Naive thymus-derived CD4-positive, alpha-beta T cell (primary cell): ENCODE measurements at places on chromosomes 6 and 20.

DNA sequence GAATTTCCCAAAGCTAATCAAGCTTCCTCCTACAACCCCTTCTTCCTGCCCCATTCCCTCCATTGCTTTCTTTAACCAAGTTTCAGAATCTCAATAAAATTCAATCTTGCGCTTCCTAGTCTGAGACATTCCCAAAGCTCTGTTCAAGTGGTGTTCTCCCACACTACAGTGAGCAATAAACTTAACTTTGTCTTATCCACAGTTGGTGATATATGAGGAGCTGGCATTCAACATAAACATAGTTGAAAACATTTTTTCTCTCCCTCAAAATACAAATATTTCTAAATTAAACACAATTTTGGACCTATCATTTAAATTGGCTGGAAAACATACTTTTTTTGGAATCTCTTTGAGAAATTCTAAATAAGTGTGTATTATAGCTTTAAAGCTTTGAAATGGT is 129.7 kb upstream of the HMGCLL1 start:
- no peak for DNase-seq

- no peak for DNase-seq
Measured at GRCh38 chr6:129050086-129050485, 167.1 kb downstream of the LAMA2 start.

DNA sequence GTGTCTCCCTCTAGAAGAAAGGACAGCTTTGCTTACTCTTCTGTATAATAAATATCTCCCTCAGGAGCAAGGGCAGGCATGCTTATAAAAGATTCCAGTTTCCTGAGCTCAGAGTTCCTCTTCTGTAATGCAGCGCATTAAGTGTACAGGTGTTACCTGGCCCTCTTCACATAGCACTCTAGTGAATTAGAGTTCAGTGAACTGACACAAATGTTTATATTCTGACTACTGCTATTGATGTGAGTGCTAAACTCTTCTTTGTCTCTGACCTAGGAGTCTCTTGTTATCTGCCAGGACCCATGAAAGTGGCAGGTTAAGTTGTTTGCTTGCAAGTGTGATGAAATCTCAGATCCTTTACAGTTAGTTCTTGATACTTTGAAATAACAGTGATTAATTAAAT is 33.5 kb downstream of the CYB5R4 start:
- no peak for DNase-seq

GRCh38 chr6:111921103-111921502 is 47.9 kb upstream of the FYN start:
- DNase-seq = no peak

DNA sequence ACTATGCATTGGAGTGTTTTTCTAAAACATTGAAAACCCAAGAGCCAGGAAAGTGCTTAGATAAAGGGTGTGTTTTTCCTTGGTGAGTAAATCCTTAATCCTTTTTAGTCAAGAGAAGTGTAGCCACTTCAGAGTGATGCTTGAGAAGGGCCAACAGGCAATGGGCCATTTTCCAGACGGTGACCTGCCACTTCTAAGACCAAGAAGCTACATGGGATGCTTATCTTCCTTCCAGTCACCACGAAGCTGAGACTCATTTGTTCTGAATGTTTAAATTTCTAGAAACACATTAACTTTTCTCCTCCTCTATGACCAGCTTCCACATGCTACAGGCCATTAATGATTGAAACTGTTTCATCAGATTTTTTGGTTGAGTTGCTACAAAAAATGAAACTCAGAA is 34.4 kb upstream of the NHSL1 start:
- DNase-seq = no peak
